NCI-H345 (cell line): ENCODE measurements at places on chromosomes 12 and 14.

GRCh38 chr12:28780096-28780495 is 369.0 kb upstream of the FAR2 start:
- no peak for DNase-seq

- no peak for DNase-seq
Measured at GRCh38 chr12:24748326-24748725, 200.6 kb downstream of the BCAT1 start.

GRCh38 chr12:104280717-104281458 is 22.7 kb upstream of the EID3 start:
- no peak for DNase-seq

DNA sequence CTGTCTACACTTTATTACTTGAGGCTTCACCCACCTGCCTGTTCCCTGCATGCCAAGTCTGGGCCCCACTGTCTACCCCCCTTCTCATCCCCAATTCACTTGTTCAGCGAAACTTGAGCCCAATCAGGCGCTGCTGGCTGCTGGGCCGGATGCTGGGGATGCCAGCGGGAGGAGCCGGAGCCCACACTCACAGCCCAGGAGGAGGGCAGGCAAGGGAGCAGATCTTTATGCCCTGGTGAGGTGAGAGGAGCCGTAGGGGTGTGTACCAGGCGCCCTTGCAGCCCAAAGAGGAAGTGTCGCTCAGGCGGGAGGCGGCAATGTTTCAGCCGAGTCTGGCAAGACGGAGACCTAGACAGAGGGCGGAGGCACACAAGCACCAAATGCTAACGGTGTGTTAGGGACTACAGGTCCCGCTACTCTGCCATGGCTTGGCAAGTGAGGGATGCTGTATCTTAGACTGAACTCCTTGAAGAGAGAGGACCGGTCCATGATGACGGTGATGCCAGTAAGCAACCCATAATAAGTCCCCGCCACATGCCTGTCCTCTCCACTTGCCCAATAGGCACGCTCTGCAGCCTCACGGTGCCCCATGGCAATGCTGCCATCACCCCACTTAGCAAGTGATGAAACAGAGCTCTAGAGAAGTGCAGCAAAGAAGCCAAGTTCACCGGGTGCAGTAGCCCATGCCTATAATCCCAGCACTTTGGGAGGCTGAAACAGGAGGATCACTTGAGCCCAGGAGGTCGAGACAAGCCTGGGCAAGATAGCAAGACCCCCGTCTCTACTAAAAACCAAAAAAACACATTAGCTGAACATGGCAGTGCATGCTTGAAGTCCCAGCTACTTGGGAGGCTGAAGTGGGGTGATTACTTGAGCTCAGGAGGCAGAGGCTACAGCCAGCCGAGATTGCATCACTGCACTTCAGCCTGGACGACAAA is 41.6 kb downstream of the LRRC74A start:
- no peak for DNase-seq

DNA sequence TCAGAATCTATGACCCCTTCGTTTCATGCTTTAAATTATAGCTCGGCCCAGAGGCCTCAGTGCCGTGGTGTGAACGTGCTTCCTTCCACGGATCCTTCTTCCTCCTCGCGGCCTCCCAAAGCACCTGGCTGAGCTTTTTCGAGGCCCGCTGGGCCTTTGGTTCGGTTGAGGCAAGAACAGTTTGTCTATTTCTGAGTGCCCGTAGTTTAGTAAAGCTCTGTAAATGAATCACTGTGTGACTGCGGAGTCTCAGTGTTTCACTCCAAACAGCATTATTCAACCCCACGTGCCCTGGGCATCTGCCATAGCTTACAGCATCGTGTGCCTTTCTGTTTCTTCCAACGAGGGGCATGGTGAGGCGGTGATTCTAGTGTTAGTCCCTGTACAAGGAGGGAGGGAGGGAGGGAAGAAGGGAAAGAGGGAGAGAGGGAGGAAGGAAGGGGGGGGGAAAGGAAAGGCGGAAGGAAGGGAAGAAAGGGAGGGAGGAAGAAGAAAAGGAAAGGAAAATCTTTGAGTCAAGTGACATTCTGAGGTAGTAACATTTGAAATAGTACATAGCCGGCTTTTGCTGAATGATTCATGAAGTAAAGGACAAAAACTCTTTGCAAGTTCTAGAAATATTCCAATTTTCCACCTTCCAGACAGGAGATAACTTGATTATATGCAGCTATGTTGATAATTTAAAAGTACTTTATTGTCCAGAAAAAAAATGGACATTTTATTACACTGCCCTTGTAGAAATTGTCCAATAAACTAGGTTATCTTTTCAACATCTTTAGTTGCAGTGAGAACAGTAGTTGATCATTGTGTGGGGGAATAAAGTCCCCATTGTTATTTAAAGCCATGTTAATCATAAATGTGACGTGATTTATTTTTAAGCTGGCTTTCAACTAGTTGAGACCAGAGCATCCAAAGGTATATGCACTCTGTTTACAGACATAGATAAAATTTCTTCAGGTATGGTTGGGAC is 1.2 kb upstream of the TRIM9 start:
- peak; percentile 54 for DNase-seq

DNA sequence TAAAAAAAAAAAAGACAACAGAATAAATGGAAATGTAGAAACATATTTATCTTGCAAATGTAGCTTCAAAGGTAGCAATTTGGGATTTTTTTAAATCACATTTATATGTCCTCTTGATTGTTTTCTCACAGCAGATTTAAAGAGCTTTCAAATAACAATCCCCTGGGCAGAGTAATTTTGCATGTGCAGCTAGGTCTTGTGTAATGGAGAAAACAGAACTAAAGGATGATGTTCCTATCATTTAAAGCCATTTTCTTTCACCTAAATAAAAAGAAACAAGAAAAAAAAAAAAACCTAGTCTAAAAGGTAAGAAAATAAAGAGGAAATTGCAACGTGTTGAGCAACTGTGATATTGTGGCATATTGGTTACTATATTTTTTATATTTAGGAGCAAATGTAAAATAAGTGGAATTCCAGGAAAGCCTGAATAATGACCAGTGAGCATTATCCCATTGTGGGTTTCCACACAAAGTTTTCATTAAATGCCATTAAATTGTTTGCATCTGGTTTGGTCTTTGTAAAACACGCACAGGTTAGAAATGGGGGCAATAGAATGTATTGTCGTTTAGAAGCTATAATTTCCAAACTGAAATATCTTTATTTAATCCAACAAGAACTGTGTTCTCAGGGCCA is 215.6 kb downstream of the SLC6A15 start:
- no peak for DNase-seq

DNA sequence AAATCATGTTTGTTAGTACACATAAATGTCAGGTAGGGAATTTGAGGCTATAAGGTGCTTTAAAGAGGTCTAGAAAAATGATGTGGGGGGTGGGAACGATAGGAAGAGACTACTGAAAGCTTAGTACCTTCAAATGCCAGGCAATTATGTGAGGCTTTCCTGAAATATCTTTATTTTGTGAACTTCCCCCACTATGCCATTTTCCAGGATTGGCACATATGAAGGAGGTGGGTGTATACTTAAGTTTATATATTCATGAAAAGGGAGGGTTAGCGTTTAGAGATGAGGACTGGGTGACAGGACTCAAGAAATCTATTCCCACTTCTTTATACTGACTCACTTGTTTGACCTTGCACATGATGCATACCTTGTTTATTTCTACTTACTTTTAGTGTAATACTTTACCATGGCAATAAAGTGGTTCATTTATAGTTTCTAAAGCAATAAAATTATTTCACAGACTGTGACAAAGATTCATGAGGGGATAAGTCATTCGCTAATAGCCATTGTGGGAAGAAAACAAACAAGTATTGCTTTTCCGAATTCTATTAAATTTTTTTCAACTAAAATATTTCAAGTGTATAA is 77.1 kb downstream of the PLEKHA5 start:
- DNase-seq = no peak

DNA sequence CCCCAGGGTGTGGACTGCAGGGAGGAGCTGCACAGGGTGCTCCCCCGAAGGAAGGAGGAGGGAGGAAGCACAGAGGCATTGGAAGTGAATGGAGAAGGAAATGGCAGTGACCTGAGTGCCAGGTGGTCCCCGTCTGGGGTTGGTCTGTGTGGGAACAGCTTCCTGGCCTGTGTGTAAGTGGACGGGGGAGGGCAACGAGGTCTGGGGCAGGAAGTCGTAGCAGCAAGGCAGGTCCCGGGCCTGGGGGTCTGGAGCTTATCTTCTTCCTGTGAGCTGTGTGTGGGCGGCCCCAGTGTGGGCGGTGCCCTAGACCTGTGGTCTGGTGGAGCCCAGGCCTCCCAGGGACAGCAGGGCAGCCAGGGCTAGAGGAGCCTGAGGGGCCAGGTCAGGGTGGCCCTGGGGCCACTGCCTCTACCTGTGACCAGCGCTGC is 382.1 kb downstream of the TMEM121 start:
- no peak for DNase-seq
